Memory B cell (primary cell): ENCODE measurements at places on chromosomes 12 and 14.

- no peak overlapping the region for H3K27ac ChIP-seq
- H3K36me3 ChIP-seq = no peaks in the 10 kb centered on the region
- H3K4me1 ChIP-seq = peaks cover 9% of the 10 kb centered on the region
- no peaks in the 10 kb centered on the region for H3K27me3 ChIP-seq
- no peak overlapping the region for H3K4me3 ChIP-seq
These were observed 162.6 kb upstream of the HIF1A start for GRCh38 chr14:61532763-61533162.

DNA sequence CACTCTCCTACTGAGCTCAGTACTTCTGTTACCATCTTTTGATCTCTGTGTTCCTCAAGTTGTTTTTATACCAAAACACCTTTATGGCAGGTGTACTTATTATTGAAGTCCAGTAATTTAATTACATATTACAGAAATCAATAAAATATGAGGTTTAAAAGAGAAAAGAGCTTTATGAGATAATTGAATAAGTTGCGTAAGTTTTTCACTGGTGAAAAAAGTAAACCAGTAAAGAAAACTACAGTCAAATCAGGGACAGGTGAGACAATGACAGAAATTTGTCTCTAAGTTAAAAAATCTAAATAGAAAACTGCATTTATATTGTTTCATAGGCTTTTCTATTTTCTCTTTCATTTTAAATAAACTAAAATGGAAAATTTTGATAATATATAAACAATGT lies 29.1 kb upstream of the PTPRB start:
- H3K27me3 ChIP-seq = peaks cover 4% of the 10 kb centered on the region
- no peak overlapping the region for H3K4me3 ChIP-seq
- DNase-seq = no peak
- peaks cover 4% of the 10 kb centered on the region for H3K4me1 ChIP-seq
- no peak overlapping the region for H3K27ac ChIP-seq

DNA sequence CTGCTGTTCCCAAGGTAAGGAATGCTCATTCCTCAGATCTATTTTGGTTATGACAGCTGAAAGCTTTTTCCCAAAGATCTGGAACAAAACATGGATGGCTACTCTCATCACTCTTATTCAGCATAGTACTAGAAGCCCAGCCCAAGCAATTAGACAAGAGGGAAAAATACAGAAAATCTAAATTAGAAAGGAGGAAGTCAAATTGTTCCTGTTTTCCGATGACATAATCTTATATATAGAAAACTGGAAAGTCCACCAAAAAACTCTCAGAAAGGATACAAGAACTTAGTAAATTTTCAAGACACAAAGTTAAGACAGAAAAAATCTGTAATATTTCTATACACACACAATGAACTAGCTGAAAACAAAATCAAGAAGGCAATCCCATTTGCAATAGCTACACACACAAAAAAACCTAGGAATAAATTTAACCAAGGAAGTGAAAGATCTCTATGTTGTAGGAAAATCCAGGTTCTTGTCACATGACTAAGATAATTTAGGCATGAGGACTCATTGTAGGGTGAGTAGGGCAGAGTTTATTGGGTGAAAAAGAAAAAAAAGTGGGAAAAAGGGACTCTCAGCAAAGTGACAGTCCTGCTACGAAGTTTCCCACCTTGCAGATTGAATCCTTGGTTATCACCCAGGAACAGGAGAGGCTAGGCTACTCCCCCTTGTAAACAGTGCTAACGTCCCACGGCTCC lies 28.6 kb upstream of the KLRB1 start:
- peaks cover 5% of the 10 kb centered on the region for H3K36me3 ChIP-seq
- no peak for DNase-seq
- peak overlapping the region; percentile 74 for H3K27ac ChIP-seq
- peaks cover 37% of the 10 kb centered on the region for H3K4me1 ChIP-seq
- no peaks in the 10 kb centered on the region for H3K27me3 ChIP-seq
- peak overlapping the region; percentile 33 for H3K4me3 ChIP-seq

DNA sequence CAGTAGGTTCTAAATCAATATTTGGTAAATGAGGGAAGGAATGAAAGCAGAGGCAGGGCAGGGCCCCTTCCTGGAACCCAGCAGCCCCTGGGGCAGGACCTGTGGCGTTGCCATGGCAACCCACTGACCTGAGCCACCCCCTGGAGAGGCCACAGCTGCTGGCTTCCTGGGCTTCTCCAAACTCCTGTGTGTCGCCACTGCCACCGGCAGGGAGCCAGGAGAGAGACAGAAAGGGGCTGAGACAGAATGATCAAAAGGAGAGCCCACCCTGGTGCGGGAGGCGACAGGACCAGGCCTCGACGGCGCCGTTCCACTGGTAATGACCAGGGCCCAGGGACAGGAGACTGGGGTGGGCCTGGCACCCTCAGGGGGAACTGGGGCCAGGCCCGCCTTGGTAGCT lies 18.2 kb downstream of the RFX4 start:
- H3K4me3 ChIP-seq = no peak overlapping the region
- no peak overlapping the region for H3K27ac ChIP-seq
- no peaks in the 10 kb centered on the region for H3K36me3 ChIP-seq
- peaks cover 2% of the 10 kb centered on the region for H3K4me1 ChIP-seq
- no peak for DNase-seq
- peaks cover 18% of the 10 kb centered on the region for H3K27me3 ChIP-seq

DNA sequence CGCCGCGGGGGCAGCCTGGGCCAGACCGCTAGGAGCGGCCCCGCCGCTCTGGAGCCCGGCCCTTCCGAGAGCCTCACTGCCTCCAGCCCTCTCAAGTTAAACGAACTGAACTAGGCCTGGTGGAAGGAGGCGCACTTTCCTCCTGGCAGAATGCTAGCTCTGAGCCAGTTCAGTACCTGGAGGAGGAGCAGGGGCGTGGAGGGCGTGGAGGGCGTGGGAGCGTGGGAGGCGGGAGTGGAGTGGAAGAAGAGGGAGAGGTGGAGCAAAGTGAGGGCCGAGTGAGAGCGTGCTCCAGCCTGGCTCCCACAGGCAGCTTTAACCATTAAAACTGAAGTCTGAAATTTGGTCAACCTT lies 5.3 kb downstream of the LTB4R start:
- H3K27me3 ChIP-seq = peaks cover 13% of the 10 kb centered on the region
- no peak overlapping the region for H3K27ac ChIP-seq
- H3K4me3 ChIP-seq = no peak overlapping the region

DNA sequence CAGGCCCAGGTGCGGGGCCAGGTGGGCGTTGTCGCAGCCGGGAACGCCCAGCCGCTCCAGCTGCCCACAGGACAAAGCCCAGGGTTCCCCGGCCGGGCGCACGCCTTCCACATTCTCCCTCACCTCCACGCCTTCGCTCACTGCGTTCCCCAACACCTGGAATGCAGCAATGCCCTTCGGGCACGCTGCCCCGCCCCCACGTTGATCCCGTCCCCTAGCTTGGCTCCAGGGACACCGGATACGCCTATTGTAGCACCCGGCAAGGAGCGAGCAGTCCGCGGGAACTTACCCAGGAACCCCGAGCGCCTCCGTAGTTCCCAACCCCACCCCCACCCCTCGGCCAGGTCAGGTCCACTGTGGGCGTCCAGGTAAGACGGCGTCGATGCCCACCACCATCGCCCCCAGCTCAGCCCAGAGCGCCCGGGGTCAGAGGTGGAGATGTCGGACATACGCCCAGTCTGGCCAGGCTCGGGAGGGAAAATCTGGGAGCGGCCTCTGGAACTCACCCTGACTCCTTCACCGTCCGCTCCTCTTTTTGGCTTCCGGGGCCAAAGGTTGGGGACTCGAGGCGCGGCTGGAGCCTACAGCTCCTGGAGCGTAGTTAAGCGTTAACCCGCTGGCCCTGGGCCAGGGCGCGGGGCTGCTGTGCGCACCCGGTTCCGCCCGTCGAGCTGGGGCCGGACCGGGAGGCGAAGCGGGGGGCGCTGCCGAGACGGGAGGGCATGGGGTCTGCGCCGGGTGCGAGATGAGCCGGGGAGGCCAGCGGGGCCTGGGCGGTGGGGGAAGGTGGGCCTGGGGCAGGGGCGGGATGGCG lies 594 bp upstream of the CEP170B start:
- peak overlapping the region; percentile 48 for H3K4me3 ChIP-seq
- H3K27me3 ChIP-seq = peaks cover 23% of the 10 kb centered on the region
- DNase-seq = peak; percentile 37
- H3K4me1 ChIP-seq = peaks cover 5% of the 10 kb centered on the region

DNA sequence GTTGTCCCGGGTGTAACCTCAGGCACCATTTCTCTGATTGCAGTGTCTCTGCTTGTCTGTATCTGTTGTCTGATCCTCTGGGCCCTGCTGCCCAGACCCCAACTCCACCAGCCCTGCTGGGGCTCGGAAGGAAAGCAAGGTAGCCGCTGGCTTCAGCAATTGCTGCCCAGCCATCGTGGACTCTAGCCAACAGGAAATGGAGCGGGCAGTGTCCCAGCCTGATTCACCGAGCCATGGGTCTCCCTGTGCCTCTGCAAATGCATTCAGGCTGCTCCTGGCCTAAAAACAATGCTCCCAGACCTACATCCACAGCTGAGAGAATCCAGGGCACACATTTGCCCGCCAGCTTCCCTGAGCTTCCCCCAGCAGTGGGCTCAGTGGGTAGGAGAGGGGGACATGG lies 9.2 kb downstream of the TUNAR start:
- H3K27ac ChIP-seq = no peak overlapping the region
- peaks cover 4% of the 10 kb centered on the region for H3K27me3 ChIP-seq
- DNase-seq = no peak

DNA sequence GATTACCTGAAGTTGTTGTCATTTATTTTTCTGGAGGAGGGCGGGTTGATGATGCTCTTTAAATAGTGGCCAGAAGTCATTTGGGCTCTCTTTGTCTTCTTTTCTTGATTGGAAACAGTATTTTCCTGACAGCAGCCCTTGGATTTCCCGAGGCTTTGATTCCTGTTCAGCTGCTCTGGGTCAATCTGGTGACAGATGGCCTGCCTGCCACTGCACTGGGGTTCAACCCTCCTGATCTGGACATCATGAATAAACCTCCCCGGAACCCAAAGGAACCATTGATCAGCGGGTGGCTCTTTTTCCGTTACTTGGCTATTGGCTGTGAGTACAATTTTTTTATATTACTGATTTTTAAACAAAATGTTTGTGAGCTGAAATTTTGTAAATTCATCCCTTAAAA lies 60.4 kb downstream of the ANAPC7 start:
- H3K4me3 ChIP-seq = no peak overlapping the region
- no peak overlapping the region for H3K27ac ChIP-seq
- no peak for DNase-seq
- H3K4me1 ChIP-seq = peaks cover 8% of the 10 kb centered on the region
- peaks cover 54% of the 10 kb centered on the region for H3K36me3 ChIP-seq

DNA sequence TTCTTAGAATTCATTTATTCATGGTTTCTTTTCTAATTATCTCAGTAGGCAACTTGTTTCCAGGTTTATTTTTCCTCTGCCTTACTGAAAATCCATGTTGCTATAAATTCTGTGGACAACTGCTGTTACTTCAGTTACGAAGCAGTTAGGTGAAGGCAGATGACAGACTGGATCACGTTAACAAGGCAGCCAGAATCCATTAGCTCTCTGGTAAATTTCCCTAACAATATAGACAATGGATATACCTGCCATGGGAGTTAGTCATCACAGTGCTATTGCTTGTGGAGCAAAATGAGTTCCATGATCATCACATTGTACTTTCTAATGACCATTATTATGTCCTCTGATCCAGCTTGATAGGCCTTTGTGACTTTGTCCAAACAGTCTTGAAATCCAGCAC lies 291.5 kb downstream of the NELL2 start:
- H3K4me1 ChIP-seq = no peaks in the 10 kb centered on the region
- no peak overlapping the region for H3K4me3 ChIP-seq
- H3K27me3 ChIP-seq = peaks cover 2% of the 10 kb centered on the region
- no peaks in the 10 kb centered on the region for H3K36me3 ChIP-seq
- H3K27ac ChIP-seq = no peak overlapping the region

GRCh38 chr14:101502761-101503392 lies 58.4 kb upstream of the DIO3 start:
- DNase-seq = no peak
- H3K36me3 ChIP-seq = peaks cover 3% of the 10 kb centered on the region
- peaks cover 14% of the 10 kb centered on the region for H3K27me3 ChIP-seq
- H3K4me1 ChIP-seq = no peaks in the 10 kb centered on the region
